Activated B cell treated with CpG ODN at 0.5 μM for 24 hours (primary cell): ENCODE measurements at places on chromosomes 4 and X. TPM values are rescaled to one million over a fixed set of nuclear protein-coding genes. Genes with fewer than 3 reads are reported as not detected.

- DNase-seq, result no peak
Measured at GRCh38 chrX:10101269-10101668, 55.5 kb upstream of the CLCN4 start.

NEUROG2 gene
- total RNA-seq, result not detected in 2 replicates

DNA sequence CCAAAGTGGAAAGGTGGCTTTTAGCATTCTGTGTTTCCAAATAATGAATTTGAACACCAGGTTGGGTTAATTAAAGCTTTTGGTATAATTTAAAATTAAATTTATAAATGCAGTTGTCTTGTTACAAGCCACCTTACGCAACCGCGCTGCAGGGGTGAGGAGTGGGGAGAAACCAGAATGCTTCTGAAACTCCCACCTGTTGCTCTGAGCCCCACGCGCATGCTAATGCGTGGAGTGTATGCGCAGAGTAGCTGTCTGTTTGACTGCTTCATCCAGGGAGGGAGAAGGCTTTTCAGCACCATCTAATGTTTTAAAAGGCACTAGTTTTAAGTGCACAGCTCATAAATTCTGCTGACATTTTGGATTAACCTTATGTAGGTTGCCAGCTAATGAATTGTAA is 12.5 kb downstream of the OGT start:
- DNase-seq, result no peak

DNA sequence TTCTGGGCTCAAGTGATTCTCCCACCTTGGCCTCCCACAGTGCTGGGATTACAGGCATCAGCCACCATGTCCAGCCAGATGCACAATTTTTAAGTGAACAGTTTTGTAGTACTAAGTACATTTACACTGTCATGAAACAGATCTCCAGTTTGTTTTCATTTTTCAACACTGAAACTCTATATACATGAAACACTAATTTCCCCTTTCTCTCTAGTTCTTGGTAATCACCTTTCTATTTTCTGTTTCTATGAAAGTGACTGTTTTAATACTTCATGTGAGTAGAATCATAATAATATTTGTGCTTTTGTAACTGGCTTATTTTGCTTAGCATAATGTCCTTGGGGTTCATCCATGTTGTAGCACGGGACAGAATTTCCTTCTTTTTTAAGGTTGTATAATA is 237.4 kb downstream of the CAMK2D start:
- no peak for DNase-seq

TMEM154 gene
- 47.5 and 59.9 TPM in 2 replicates for total RNA-seq

EXOC1L gene
- not detected in 2 replicates for total RNA-seq

- no peak for DNase-seq
Measured at GRCh38 chr4:8236106-8236919, 33.2 kb upstream of the HTRA3 start.

DNA sequence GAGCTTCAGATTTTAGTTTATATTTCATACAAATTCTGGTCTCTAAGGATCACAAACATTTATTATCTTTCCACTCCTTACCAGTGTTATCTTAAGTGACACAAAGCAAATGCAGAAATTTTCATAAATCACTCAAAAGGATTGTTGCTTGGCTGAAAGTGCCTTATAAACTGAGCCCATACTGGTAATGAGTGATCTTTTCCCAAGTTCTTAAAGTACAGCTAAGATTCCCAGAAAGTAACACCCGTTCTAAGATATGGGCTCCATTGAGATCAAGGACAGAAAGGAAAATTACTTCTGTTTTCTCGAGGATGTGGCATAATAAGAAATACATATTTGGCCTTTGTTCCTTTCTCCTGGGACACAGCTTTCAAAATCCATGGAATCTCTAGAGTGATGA is 313.7 kb downstream of the ARHGAP24 start:
- DNase-seq, result no peak

DNA sequence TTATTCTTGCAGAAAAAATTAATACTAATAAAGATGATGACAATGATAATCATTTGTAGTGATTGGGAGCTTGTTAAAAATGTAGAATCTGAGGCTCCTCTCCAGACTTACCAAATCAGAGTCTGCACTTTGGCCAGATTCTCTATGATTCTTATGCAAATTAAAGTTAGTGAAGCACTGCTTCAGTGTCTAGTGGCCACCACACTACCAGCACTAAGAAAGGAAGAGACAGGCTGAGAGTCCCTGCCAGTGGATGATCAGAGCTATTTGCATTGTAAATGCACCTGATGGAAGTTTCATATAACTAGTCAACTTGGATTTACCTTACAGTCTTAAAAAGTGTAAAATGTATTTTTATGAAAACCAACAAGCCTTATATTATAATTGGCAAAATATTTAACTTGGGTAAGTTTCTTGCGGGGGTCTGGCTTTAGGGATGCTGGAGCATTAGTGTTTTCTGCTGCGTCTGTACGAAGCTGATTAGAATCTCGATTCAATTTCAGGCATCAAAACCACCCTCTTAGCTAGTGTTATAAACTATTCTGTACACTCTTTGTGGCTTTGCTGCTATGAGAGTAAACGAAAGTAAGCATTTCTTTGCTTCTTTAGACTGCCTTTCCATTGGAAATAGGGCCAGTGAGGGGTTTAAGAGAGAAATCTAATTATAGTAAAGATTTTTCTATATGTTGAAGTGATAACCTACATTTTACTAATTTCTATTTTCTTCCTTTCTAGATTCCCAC is 114.1 kb downstream of the TLL1 start:
- no peak for DNase-seq

DNA sequence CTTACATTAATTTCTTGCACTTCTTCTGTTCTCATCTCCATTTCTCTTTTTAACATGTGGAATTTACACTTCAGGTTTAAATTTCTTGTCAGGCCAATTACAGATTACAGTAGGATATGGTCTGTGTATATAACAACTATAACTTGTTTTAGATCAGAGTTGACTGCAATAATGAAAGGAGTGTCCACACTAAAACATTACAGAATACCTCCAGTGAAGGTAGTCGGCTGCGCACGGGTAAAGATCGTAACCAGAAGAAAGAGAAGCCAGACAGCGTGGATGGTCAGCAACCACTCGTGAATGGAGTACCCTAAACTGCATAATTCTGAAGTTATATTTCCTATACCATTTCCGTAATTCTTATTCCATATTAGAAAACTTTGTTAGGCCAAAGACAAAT is 32.6 kb upstream of the FMR1NB start:
- no peak for DNase-seq

- no peak for DNase-seq
Measured at GRCh38 chr4:15444879-15445547, 17.2 kb downstream of the C1QTNF7 start.

- DNase-seq, result no peak
Measured at GRCh38 chrX:13198762-13199064, 121.1 kb downstream of the ATXN3L start.

SPANXN1 gene
- total RNA-seq, result not detected in 2 replicates

LDB2 gene
- total RNA-seq, result not detected in 2 replicates

ABLIM2 gene
- 5.2 and 7.0 TPM in 2 replicates for total RNA-seq

GRCh38 chr4:75255261-75255660 is 258.9 kb downstream of the RCHY1 start:
- no peak for DNase-seq

S100G gene
- not detected in 2 replicates for total RNA-seq
